GM12878 (cell line): ENCODE measurements at places on chromosomes 7 and 10.

GRCh38 chr10:99733366-99733765 is 1.3 kb downstream of the CUTC start:
- no peak for DNase-seq

GRCh38 chr10:122526892-122527291 is 33.7 kb upstream of the DMBT1 start:
- DNase-seq = no peak

DNA sequence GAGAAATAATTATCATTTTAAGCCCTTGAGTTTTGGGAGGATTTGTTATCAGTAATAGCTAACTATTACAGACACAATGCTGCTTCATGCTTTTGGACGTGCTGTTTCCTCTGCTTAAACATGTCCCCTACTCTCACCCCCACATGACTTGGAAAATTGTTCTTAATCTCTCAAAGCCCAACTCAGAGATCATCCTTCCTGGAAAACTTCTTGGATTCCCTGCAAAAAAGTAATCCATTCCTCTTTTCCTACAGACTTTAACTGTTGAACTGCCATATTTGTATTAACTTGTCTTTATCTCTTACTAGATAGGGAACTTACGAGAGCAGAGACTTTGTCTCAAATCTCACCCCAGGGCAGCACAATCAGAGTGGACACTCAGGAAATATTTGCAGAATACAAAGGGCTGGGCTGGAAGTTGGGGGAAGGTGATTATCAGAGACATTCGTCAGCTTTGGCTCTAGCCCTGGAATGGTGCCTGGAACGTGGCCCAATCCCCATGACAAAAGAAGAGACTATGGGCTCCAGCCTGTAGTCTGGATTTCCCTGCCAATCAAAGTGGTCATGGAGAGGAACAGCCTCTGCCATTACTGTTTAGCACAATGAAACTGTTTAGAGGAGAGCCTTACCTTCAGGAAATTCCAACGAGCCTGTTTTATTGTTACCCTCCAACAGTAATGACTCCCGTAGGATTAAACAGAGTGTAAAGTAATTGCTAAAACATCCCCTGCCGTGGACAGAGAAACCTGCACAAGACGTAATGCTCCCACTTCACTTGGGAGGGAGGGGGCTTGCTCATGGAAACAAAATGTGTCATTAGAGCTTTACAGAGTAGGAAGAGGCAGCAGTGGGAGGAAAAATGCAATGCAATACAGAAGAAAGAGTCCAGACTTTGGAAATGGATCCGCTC is 140.4 kb upstream of the AUTS2 start:
- no peak for DNase-seq

DNA sequence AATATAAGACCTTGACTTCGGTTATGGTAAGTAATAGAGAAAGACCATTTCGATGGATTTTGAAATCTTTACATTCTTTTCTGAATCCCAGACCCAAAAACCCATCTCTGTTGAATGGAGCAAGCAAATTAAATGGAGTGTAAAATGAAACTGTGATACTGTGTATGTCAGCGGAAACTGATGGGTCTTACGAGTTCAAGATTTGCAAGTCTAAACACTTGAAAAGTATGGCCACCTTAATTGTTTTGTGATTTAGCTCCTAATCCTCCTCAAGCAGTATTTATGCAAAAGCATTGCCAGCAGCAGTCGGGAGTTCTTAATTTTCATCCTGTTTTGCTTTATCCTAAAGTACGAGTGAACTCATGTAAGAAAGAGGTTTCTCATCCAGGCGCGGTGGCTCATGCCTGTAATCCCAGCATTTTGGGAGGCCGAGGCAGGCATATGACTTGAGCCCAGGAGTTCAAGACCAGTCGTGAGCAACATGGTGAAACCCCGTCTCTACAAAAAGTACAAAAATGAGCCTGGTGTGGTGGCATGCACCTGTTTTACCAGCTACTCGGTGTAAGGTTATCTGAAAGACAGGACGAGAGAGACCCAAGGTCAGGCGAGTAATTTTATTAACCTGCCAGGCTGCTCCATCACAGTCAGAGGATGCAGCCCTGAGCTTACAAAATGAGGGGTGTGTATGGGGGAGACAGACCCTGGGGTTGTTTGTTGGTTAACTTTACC is 5.8 kb upstream of the DHTKD1 start:
- no peak for DNase-seq

DNA sequence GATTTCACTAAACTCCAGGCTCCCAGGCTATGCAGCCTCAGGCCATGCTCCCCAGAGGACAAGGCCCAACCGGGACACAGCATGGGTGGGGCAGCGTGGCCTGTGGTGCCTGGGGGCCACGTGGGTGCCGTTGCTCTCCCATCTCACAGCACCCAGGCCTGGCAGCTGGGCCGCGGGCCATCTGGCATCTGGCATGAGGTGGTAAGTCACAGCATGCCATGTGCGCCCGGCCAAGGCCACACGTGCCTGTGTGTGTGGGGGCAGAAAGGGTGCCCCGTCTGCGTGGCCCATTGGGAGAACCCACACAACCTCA is 204.1 kb downstream of the EBF3 start:
- DNase-seq = no peak

GRCh38 chr7:151859111-151859947 is 17.6 kb downstream of the PRKAG2 start:
- no peak for DNase-seq
